ENCODE measurements at places on chromosomes 2 and 18.

GRCh38 chr2:70871398-70872211, 36.0 kb upstream of the CD207 start:
- H3K4me1 ChIP-seq, result peaks cover 11% of the 10 kb centered on the region
- no peaks in the 10 kb centered on the region for H3K27me3 ChIP-seq
- H3K36me3 ChIP-seq, result no peaks in the 10 kb centered on the region
- no peak overlapping the region for H3K27ac ChIP-seq
- DNase-seq, result peak; percentile 35

DNA sequence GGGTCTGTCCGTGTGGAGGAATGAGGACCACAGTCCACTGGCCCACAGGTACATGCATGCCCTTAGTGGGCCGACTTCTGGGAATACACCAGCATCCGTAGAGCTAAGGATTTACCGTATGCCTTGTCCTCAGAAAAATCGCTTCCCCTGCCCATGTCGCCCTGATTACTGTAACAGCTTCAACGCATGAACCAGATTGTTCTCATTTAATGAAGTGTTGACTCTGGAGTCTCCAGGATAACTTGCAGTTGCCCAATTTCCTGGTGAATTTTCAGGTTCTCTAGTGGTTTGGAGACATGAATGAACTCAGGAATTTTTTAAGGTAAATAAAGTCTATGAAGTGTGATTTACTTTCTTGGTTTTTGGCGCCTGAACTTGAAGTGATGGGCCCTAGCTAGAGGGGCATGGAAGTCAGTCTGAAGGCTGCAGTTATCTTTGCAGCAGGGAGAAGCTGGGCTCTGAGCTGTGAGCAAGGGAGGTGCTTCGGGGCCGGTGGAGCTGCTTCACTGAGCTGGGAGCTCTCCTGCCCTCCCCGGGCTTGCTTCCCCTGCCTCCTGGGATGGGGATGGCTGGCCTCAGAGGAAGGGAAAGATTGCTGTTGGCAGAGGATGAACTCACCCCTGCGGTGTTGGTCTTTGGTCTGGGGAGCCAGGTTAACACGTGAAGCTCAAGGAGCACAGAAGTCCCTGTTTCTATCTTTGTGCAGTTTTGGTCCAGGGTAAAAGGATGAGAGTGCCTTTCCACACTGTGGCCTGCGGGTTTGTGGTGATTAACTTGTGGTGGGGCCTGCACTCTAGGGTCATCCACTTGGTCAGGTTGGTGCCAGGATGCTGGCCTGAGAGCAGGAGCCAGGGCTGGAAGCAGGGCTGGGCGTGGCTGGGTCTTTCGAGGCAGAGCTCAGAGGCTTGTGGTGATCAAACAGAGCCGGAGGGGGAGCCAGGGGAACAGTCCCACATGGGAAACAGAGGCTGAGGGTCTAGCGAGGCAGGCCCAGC, 28.1 kb downstream of the TCF7L1 start:
- H3K27ac ChIP-seq, result no peak overlapping the region
- no peak overlapping the region for H3K4me3 ChIP-seq
- H3K4me1 ChIP-seq, result no peaks in the 10 kb centered on the region
- H3K27me3 ChIP-seq, result no peaks in the 10 kb centered on the region

DNA sequence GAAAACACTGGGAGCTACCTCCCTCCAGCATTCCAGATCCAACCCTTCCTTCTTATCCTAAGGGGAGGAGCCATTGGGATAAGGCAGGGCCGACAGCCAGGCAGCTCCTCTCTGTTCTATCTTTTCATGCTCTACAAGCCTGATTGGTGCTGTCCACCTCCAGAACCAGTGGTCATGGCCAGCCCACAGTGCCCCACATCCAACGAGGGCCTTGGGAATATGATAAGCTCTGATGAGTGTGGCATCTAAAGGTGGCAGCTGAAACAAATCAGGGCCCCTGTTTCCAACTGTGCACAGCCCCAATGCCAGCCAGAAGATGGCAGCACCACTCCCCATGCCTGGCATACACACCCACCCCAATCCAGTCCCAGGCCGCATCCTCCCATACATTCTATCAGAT, 329.3 kb downstream of the C1D start:
- no peak overlapping the region for H3K27ac ChIP-seq
- no peaks in the 10 kb centered on the region for H3K36me3 ChIP-seq
- no peak for DNase-seq
- no peak overlapping the region for H3K4me3 ChIP-seq

DNA sequence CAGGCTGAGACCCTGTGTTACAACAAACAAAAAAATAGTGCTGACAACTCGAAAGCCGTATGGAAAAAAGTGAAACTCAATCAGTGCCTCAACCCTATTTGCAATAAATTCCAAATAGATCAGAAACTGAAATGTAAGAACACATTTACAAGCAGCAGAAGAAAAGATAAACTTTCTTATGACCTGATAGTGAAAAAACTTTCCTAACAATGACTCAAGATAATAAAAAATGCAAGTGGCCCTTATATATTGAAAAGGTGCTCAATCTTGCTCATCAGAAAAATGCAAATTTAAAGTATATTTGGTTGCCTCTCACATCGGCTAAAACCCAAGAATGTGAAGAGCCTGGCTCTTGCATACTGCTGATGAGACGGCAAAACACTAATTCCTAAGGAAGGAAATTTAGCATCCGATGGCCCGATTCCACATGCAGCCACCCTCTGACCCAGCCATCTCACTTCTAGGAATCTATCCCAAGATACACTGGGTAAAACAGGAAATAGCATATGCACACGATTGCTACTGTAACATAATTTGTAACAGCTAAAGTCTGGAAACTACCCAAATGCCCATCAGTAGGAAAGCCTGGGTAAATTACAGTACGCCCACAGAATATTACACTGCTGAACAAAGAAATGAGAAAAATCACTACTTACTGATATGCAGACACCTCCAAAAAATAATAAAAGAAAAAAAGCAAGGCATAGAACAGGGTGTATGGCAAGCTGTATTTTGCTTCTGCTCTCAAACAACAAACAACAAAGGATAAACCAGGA, 56.8 kb downstream of the HDLBP start:
- peaks cover 41% of the 10 kb centered on the region for H3K36me3 ChIP-seq
- H3K4me1 ChIP-seq, result no peaks in the 10 kb centered on the region
- no peak overlapping the region for H3K27ac ChIP-seq

GRCh38 chr2:98507891-98508708, 63.4 kb downstream of the INPP4A start:
- H3K4me1 ChIP-seq, result peaks cover 4% of the 10 kb centered on the region
- H3K4me3 ChIP-seq, result no peak overlapping the region
- H3K27ac ChIP-seq, result peak overlapping the region; percentile 78

Measured in esophagus squamous epithelium (tissue), 5 donors.